NCI-H1436 treated with DMSO at 0.1 percent for 48 hours (cell line): ENCODE measurements at places on chromosomes 7 and 10.

GRCh38 chr10:70756700-70757360 lies 28.3 kb downstream of the TBATA start:
- no peak for DNase-seq

DNA sequence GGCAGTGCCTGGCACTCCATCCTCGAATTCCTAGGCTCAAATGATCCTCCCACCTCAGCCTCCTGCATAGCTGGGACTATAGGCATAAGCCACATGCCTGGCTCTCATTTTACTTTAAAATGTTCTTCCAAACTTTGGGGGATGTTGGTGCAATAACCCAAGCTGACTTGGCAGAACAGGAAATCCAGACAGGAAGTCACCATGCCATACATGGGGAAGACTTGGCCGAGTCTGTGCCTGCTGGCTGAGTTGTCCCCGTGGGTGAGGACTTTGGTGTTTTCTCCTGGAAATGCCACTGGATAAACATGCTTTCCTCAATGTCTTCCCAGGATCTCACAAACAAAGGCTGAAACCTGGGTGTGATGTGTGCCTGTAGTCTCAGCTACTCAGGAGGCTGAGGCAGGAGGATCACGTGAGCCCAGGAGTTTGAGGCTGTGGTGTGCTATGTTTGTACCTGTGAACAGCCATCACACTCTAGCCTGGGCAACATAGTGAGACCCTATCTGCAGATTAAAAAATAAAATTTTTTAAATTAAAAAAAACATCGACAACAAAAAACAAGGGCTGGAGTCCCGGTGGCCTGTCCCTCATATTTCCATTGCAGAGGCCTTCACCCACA lies 19.8 kb downstream of the HKDC1 start:
- no peak for DNase-seq

- no peak for DNase-seq
These were observed 564.3 kb downstream of the GATA3 start for GRCh38 chr10:8618834-8619233.

DNA sequence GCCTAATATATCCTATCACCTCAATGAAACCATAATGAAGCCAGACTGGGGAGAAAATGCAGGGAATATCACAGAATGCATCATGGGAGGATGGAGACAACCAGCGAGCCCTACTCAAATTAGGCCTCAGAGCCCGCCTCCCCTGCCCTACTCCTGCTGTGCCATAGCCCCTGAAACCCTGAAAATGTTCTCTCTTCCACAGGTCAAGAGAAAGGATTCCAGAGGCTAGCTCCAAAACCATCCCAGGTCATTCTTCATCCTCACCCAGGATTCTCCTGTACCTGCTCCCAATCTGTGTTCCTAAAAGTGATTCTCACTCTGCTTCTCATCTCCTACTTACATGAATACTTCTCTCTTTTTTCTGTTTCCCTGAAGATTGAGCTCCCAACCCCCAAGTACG lies 31.5 kb downstream of the PRSS2 start:
- DNase-seq: no peak

DNA sequence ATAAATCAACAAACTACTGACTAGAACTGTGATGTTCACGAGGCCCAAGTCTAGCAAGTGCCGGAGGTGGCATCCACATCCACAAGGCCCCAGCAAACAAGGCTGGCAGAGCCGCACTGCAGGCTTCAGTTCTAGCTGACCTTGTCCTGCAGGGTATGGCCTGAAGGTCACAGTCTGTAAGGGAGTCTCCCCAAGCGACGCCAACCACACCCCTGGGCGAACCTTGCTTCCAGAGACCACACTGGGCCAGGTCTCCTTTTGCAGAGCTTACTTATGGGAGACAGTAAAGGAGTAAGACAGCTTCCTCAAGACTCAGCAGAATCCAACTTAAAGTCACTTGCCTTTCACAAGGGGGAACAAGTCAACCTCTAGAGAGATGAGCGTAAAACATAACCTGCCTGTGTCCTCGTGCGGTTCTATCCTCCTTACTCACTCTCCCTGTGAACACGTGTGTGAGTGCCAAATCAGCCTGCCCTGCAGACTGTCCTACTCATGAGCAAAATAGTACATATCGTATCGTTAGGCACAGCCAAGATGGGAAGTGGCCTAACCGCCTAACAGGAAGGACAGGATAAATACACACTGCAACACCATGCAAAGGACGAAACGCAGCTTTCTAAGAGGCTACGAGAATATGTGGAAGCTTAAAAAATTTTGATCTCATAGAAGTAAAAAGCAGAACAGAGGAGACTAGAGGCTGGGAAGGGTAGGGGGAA lies 22.7 kb downstream of the FAM53B start:
- DNase-seq: no peak

DNA sequence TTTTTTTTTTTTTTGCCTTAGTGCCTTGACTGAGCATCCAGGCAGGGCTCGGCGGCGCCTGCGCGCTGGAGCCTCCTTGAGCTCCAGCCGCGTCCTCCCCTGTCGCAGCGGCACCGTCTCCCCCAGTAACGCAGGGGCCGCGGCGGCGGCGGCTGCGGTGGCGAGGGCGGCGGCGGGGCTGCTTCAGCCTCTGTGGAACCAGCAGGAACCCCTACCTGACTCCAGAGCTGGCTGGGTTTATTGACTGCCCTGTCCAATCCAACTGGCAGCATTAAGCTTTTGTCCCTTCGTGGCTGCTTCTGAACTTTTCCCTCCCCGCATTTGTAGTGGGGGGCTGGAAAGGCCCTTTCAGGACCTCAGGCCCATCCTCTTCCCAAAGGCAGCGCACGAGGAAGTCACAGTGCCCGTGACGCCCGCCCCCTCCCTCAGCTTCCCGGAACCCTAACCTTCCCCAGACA lies at the start of gene GPR85:
TSS of gene GPR85 (minus strand) at position 397 of the 458 bp plus-strand sequence. CDS start 2,106 bp downstream, outside the sequence.
- DNase-seq: peak; percentile 27

DNA sequence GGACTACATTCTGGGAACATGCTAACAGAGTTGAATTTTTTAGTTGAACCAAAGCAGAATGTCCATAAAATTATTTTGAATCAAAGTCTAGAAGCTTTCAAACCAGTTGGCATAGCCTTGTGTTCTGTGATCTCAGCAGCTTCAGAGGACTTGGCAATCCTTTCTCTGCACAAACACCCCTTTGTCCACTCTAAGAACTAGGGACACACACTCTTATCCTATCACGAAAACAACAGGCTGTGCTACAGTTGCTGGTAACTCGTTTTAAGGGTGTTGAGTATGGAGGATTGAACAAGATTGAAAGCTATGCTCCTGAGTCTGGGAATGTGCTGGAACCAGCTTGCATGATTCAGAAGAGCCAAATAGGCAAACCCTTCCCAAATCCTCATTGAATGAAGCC lies 76.4 kb upstream of the PRSS58 start:
- no peak for DNase-seq

DNA sequence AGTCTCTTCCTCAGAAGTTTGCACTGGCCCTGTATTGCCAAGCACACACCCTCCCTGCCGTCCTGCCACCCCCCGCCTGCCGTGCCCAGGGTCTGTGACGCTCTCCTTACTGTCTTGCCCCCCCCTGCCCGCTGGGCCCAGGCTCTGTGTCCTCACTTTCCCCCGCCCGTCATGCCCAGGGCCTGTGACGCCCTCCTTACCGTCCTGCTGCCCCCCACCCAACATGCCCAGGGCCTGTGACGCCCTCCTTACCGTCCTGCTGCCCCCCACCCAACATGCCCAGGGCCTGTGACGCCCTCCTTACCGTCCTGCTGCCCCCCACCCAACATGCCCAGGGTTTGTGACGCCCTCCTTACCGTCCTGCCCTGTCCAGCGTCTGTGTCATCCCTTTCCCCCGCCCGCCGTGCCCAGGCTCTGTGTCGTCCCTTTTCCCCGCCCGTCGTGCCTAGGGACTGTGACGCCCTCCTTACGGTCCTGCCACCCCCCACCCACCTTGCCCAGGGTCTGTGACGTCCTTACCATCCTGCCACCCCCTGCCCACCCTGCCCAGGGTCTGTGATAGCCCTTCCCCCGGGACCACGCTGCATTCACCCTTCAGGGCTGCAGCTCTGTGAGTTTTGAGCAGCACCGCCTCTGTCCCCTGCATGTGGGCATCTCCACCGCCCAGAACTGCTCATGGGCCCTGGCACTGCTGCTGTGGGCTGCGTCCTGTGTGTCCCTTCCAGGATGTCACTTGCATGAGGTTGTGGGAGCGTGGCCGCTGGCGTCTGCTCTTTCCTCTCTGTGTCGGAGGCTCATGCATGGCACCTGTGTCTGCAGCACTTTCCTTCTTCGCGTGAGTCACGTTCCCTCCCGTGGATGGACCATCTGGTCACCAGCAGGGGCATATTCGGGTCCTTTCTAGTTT lies 19.3 kb upstream of the PRKAR1B start:
- no peak for DNase-seq

DNA sequence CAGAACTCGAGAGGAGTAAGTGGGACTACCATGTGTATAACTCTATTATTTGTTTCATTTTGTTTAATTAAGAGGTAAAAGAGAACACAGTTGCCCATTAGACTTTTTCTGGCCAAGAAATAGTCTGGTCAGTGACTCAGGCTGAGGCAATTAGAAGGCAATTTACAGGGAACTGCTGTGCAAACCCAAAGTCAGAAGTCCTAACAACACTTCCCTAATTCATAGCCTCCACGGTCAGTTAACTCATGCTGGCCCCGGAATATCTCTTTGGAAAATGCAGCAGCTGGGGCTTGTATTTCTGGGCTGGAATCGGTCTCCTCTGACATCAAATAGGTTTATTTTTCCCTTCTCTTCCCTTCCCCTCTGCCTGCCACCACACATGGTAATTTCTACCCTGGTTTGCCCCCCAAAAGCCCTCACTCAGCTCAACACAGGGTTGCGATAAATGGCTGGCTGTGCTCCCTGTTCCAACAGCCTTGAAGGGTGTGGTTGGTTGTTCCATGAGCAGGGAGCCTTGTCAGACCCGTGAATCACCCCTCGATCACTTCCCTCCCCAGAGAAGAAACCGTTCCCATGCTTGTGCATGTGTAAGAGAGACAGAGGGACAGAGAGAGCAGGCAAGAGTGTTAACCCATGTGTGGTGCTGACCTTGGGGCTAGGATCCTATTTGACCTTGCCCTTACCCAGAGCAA lies 5.3 kb downstream of the SH3PXD2A start:
- no peak for DNase-seq
